Left ventricle myocardium inferior (tissue), 1 donor: ENCODE measurements at places on chromosomes 7 and 10.

- DNase-seq = no peak
These were observed 7.9 kb downstream of the STMP1 start for GRCh38 chr7:135670179-135670578.

DNA sequence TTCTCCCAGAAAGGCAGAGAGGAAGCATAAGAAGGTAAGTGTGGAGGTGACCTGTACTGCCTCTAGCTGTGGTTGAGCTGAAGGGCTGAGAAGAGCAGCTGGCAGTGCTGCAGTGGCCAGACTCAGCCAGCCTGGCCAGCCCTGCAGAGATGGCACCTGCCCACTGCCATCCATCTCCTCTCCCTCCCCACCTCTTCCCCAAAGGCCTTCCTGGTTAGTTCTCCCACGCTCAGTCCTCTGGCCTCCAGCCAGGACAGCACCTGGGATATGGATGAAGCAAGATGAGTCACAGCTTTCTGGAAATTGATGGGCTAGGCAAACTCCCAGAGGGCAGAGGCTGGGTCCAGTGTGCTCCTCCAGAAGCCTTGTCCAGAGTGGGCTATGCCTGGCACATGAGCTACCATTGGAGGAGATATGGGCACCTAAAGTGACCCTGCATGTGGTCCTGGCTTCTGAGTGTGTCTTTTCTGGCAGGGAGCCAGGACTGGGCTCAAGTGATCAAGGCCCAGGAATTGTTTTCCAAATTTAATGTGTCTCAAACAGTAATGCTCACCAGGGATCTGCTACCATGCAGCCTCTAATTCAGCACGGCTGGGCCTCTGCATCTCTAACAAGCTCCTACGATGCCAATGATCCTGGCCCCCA, 81.0 kb upstream of the CACUL1 start:
- DNase-seq = no peak

GRCh38 chr7:44213877-44214388, 13.2 kb downstream of the YKT6 start:
- no peak for DNase-seq

DNA sequence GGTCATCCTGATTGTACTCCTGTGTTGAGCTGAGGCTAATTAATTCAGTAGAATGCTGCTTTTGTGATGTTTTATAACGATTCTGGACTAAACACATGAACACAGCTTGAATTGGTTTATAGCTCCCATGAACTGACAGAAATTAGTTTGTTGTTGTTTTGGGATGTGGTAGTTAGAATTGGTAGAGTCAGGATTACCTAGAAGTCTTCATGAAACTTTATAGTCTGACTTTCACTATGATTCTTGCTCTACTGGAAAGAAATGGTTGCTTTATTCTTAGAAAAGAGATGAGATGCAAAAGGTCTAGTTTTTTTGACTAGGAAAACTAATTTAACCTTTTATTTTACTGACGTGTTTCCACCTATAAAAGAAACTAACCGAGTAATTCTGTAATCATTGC, 23.4 kb upstream of the TRUB1 start:
- no peak for DNase-seq

- DNase-seq = no peak
These were observed 3.1 kb upstream of the PYROXD2 start for GRCh38 chr10:98417973-98418664.

DNA sequence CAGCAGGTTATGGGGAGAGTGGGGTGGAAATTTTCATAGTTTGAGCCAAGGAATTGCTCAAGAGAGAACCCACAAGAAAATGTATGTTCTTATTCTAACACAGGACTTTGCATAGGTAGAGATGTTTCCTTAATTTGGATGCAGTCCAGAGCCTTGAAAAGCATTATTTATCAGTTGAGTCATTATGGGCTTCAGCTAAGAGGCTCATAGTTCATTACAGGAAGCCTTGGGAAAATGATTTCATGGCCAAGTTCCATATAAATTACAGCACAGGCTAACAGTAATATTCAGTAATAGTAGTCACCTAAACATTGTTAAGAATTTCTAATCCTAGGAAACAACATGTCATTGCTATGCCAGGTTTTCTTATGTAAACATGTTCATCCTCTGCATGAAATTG, 131.1 kb upstream of the PTPRZ1 start:
- no peak for DNase-seq

- no peak for DNase-seq
These were observed 181.4 kb downstream of the ADK start for GRCh38 chr10:74332398-74332797.

DNA sequence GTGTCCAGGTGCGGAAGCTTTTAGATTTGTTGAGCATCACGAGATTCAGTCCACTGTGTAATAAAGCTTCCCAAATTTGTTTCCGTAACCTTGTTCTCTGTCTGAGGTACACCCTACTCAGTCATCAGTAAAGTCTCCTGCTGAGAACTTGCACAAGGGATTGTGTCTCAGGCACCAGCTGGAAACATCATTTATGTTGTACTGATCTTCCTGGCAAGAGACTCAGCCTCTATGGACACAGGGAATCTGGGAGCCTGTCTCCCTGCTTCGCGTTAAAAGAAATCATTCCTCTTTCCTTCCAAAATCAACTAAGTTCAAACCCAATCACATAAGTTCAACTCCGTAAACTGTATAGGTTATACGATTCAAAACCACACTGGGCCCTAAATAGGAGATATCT, 336.8 kb downstream of the GPR37 start:
- no peak for DNase-seq
